ENCODE measurements at places on chromosomes 16 and 17. TPM values are rescaled to one million over a fixed set of nuclear protein-coding genes. Genes with fewer than 3 reads are reported as not detected.
A peak's percentile ranks its signal among the peaks of the same experiment; 100 is the strongest.

Gene ABCC3
- not detected for total RNA-seq

DNA sequence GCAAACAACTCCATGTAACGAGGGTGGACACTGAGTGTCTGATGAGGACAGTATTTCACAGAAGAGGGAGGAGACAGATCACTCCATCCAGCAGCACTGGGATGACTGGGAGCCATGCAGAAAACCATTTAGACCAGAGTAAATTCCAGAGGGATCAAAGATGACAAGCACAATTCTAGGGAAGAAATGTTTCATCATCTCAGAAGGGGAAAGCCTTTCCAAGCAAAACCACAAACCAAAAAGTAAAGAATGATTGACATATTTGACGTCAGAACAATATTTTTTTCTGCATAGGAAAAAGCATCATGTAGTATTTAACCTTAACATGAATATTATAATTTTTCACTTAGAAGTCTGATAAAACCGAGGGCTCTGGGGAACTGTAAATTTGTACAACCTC, 4.8 kb downstream of the DNASE1 start:
- no peak for DNase-seq
- H3K36me3 ChIP-seq = peaks cover 40% of the 10 kb centered on the region
- no peaks in the 10 kb centered on the region for H3K27me3 ChIP-seq
- no peak overlapping the region for H3K4me3 ChIP-seq

GRCh38 chr17:56908001-56908542, 5.8 kb downstream of the TRIM25 start:
- H3K27me3 ChIP-seq = no peaks in the 10 kb centered on the region
- H3K36me3 ChIP-seq = peaks cover 79% of the 10 kb centered on the region
- H3K27ac ChIP-seq = peak overlapping the region; percentile 85

DNA sequence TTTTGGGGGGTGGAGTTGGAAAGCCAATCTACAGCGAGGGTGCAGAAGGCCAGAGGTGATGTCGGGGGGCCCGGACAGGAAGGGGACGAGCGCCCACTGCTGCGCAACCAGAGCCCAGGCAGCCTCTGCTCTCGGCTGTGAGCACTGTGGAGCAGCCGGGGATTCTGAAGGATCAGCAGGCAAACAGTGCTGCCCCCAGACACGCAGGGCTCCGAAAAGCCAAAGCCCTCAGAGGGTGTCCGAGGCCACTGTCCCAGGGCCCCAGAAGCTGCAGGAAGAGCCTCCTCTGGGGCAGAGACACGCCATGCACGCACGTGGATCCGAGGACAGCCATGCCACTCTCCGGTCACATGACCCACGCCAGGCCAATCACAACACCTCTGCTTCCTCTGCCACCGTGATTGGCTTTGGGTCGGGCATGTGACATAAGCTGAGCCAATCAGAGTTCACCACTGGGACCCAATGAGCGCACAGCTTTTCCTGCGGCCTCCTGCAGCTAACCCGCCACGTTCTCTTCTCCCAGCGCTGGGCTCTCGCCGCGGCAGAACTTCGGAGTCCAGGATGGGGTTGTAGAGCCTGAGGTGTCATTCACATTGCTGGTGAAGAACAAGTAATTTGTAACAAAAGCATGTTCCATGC, 40.7 kb downstream of the ACTG1 start:
- no peak for DNase-seq
- H3K27ac ChIP-seq = no peak overlapping the region
- H3K4me1 ChIP-seq = no peaks in the 10 kb centered on the region
- no peaks in the 10 kb centered on the region for H3K36me3 ChIP-seq
- H3K27me3 ChIP-seq = no peaks in the 10 kb centered on the region

DNA sequence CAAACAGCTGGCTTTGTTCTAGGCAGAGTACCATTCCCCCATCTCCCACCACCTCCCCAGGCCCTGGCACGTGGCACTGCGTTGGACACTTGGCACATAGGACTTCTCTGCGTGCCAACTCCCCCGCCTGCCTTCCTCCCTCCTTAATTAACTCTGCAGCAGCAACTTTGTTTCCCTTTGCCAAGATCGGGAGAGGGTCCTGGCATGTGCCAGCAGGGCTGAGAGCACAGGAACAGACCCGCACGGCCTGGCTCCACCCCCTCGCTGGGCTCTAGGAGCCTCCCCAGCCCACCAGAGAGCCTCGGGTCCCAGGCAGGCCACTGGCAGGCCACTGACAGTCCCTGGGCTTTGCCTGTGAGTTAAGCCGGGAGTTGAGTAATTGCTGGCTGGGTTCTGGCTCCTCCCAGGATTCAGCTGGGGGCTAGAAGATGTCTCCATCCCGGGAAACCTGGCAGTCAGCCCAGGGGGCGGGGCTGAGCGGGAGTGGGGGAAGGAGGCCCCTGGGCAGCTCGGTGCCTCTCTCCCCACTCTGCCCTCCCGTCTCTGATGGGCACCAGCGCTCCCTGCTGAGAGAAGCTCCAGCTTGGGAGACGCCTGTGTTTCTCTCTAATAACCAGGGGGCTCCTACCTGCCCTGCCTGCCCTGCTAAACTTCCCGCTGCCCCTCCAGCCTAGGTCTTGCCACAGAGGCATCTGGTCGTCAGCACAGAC, 224.0 kb upstream of the TNRC6C start:
- H3K4me3 ChIP-seq = no peak overlapping the region
- peak; percentile 38 for DNase-seq
- H3K27ac ChIP-seq = no peak overlapping the region
- peaks cover 6% of the 10 kb centered on the region for H3K36me3 ChIP-seq

GRCh38 chr17:299546-299945, 53.1 kb downstream of the RPH3AL start:
- no peaks in the 10 kb centered on the region for H3K4me1 ChIP-seq
- H3K4me3 ChIP-seq = no peak overlapping the region
- H3K27me3 ChIP-seq = no peaks in the 10 kb centered on the region
- no peaks in the 10 kb centered on the region for H3K36me3 ChIP-seq

Gene TSNAXIP1
- 0.12 TPM for total RNA-seq
